Pons (tissue), 1 donor: ENCODE measurements at places on chromosomes 6 and 20.

DNA sequence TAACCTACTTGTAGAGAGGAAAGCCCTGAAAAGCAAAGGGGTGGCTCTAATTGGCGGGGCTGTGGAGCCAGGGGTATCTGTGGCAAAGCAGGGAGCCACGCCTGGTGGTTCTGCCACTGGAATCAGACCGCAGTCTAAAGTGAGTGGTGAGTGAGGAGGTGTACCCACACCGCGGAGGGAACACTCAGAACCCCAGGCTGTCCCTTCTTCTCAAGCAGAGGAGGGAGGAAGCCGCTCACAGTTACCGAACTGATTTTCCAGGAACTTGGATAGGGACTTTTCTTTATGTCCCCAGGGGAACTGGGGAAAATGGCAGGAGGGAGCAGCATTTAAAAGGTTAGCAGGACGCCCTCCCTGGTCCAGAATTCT, 287.2 kb downstream of the TAF4 start:
- no peak for DNase-seq

DNA sequence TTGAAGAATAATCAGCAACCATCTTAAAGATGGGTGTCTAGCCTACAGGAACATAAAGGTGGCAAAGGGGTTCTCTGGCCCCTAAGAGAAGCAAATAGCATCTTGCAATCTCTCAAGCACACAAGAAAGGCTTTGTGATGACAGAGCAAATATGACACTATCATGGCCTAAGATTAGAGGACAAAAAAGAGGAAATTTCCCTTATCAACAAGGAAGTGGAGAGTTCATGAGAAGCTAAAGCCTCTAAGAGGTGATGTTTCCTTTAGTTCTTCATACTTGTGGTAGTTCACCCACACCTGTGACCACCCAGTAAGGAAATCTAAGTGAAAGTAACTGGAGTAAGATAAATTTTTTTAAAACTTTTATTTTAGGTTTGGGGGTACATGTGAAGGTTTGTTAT, 88.4 kb downstream of the OLIG3 start:
- no peak for DNase-seq

GRCh38 chr6:139446768-139447655, 72.6 kb upstream of the CITED2 start:
- DNase-seq = no peak

DNA sequence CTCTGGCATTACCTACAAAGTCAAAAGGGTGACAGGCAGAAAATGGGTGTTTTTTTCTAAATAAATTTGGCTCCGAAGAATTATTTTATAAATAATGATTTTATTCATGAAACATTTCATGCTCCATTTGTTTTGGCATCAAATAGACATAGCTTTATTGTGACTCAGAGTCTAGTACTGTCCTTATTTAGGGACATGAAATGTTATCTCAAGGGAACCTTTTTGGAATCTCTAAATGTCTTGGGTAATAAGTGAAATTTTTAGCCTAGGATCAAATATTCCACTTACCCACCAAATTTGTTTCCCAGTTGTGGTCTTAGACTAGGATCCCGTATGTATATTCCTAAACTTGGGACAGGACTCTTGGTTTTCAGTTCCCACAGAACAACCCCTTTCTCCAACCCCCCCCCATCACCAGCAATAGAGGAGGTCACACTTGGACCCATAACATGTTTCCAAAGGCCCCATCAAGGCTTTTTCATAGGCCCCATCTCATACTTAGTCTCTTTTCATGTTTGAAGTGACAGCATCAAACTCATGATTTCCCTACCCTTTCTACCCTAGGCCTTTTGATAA, 81.8 kb downstream of the JAG1 start:
- no peak for DNase-seq

- no peak for DNase-seq
These were observed 5.9 kb upstream of the ASXL1 start for GRCh38 chr20:32352121-32352720.

- DNase-seq = no peak
These were observed 97.9 kb upstream of the FOXP4 start for GRCh38 chr6:41448256-41448655.

- peak; percentile 98 for DNase-seq
These were observed at the start of gene FAM135A for GRCh38 chr6:70413114-70413991. Gene FAM135A, plus strand, starts transcription at chr6:70413508. Its CDS starts 14,835 bp downstream, at chr6:70428343.

GRCh38 chr6:73460056-73460455, 1.5 kb upstream of the MTO1 start:
- peak; percentile 88 for DNase-seq

DNA sequence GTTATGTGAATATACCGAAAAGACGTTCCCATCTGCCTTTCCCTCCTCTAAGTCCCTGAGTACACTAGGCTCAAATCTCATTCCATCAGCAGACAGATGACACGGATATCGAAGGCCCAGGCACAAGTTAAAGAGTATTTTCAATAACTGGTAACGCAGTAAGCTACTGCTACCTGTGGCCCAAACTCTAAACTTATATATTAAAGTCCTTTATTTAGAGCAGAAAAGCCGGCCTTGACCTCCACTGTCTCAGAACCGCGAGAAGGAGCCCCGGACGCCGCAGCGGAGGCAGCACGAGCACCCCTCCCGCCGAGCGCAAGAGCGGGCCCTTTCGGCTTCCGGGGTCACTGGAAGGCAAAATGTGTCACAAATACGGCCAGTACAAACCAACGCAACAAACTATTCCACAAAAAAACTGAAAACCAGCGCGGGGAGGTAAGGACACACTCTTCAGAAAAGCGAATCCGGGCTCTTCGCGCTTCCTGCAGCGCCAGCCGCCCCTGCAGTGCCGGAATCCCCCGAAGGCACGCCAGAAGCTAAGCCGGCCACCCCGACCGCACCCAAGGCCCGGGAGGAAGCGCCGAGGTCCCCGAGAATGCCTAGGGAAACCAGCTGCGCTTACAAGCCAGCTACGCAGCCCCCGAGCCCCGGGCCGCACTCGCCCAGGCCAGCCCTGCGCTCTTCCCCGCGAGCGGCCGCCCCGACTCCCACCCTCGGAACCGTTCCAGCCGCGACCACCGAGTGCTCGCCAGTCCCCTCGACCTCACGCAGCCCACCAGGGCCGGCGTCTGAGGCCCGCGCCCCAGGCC, 681 bp downstream of the DIDO1 start:
- no peak for DNase-seq
